Activated CD4-positive, alpha-beta T cell treated with anti-CD3 and anti-CD28 coated beads, Interleukin-2, amount 50 U/mL, for 1 hour (primary cell): ENCODE measurements at places on chromosomes 1 and 21.
A peak's percentile ranks its signal among the peaks of the same experiment; 100 is the strongest.

- DNase-seq = no peak
Observed at GRCh38 chr1:42316292-42316691, 18.7 kb downstream of the FOXJ3 start.

DNA sequence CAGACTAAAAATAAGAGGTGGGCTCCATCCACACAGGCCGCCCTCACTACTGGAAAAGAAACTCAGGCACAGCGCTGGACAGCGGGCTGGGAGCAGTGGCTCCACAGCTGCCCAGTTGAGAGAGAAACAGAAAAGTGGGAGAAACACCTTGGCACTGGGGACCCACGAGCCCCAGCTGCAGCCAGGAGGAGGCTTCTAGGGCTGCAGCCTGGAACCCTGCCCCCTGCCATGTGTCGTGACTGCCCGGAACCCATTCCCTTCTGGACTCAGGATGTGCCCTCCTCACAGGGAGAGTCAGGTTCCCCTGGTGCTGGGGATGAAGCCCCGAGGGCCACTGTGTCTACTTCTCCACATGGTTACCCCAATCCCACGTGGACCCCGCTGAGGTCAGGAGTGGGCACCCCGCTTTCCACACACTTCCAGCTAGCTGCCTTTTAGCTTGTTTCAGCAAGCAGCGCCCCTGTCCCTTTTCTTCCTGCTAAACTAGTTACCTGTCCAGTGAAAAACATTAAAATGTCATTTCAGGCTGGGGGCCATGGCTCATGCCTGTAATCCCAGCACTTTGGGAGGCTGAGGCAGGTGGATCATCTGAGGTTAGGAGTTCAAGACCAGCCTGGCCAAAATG, 35.9 kb downstream of the PARP1 start:
- DNase-seq = no peak

GRCh38 chr1:240356568-240356967, 255.4 kb downstream of the GREM2 start:
- no peak for DNase-seq

DNA sequence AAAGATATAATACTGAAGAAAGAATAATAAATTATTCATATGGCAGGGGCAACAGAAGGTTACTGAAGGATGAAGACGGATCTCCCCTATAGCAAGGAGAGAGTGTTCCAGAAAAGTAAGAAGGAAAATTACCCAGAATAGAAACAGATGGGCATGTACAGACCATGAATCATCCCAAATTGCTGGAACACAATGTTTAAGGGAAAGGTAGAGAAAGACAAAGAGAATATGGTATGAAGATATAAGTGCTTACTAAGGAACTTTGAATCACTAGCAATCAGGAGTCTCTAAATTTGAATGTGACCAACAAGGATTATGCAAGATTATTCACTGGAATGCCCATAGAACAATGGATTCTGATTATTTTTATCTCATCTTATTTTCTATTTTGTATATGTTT, 375.4 kb downstream of the COL11A1 start:
- no peak for DNase-seq

- DNase-seq = peak; percentile 54
Observed at GRCh38 chr1:181083842-181084605, 4.5 kb upstream of the IER5 start.

- no peak for DNase-seq
Observed at GRCh38 chr1:235045921-235046601, 82.6 kb downstream of the TOMM20 start.

- no peak for DNase-seq
Observed at GRCh38 chr1:11314959-11315358, 42.0 kb downstream of the UBIAD1 start.

DNA sequence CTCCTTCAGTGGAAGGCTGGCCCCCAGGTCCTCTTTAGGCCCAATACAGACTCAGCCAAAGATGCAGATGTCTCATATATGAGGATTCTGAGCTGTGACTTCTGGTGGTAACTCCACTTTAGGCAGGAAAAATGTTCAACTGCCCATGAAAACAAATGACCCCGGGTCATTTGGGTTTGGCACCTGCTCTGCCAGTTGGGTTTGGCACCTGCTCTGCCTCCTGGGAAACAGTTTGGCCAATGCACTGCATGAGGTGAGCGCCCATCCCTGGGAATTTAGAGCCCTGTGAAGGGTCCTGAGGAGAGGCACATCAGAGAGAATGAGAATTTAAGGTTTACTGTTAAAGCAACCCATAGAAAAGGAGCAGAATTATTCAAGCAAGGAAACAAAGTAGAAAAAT, 45.3 kb downstream of the B3GALT5 start:
- DNase-seq = no peak

GRCh38 chr1:155912056-155912536, 947 bp upstream of the RIT1 start:
- no peak for DNase-seq

DNA sequence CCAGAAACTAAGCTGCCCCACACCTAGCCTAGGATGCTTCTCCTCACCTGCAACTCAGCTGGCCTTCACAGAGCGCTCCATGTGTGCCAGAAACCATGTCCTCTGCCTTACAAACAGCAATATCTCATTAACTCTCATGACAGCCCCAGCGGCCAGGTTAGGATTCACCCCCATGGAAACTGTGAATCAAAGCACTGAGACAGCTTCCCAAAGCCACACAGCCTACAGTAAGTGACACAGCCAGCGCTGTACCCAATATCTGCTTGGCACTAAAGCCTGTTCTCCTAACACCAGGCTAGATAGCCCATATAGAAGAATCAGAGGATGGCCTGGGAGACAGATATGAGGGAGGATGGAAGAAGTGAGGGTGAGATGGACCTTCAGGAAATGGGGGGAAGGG, 13.5 kb downstream of the KCNN3 start:
- no peak for DNase-seq

DNA sequence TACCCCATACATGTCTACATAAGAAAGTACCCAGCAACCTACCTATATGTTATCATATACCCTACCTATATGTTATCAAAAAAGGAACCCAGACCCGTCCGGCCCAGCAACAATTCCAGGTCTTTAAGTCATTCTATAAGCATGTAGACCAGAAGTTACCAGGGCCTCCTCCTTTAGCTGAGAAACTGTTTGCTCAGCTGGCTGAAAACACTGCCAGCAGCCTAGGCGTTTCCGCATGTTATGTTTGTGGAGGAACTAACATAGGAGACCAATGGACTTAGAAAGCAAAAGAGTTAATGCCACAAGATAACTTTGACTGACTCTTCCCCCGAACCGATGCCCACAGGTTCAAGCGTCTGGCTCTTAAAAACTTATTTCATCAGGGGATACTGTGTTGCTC, 7.1 kb upstream of the ZNF678 start:
- DNase-seq = no peak

DNA sequence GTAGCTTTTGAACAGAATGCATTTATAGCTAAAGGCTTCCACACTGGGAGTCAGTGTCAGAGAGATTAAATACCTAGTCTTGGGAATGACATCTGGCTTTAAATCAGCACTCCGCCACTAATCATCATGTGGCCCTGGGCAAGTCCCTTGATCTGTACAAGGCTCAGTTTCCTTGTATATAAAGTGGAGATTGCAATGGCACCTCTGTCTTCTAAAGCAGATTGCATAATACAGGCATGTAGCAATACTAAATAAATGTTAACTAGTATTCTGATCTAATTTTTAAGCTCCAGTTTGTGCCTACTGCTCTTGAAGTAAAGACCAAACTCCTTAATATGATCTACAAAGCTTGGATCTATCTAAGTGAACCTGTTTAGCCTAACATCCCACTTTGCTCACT, 249.4 kb downstream of the PLPP3 start:
- DNase-seq = no peak

DNA sequence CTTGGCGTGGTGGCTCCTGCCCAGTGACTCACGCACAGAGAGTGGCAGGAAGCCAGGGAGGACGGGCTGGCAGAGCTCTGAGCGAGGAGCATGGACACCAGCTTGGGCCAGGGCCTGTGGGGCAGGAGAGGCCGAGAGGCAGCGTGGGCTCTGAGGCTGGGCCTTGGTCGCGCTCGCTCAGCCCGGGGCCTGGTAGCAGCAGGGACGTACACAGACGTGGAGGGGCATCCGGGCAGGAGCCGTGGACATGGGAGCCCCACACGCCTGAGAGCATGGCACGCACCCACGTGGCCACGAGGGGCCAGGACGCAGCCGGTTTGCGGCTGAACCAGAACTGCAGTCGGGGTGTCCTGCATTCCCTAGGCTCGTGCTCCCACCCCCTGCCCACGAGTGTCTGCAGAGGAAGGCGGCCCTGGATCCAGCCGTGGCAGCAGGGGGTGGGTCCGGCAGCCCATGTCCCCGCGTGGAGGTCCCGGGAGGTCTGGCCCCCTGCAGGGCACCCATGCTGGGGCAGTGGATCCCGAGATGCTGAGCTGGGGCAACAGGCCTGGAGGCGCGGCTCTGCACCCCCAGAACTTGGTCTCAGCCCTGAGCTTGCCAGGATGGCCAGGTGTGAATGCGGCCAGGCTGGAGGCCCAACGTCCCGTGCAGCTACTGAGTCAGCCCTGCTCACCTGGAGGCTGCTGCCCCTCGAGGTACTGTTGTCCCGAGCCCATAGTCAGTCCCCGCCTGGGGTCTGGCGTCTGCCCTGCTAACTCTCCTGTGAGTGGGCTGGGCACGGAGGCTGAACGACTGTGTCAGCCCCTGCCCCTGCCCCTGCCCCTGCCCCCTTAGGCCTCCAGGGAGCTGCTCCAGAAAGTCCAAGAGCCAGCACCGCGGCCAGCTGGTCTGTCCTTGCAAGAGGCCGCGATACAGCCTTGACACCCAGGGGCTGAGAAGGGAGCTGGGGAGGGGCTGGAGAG, 61.6 kb downstream of the SLX9 start:
- no peak for DNase-seq

DNA sequence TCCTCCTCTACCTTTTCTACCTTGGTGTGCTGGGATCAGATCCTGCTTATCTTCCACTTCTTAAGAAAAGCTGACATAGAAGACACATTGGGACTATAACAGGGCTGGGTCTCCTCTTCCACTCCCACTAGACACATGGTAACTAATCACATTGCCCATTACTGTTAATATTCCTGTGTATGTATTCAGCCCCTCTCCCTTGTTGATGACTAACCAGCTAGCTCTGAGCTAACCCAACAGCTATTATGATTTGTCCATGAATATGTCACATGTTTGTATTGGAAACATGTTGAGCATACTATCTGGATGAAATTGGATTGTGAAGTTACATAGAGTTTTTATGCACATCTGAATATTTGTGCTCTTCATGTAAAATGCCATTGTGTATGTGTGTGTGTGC, 52.9 kb downstream of the MPZL1 start:
- DNase-seq = no peak

- DNase-seq = no peak
Observed at GRCh38 chr1:205704903-205705302, 24.6 kb upstream of the SLC45A3 start.

- DNase-seq = no peak
Observed at GRCh38 chr1:198878566-198878965, 239.7 kb downstream of the PTPRC start.

DNA sequence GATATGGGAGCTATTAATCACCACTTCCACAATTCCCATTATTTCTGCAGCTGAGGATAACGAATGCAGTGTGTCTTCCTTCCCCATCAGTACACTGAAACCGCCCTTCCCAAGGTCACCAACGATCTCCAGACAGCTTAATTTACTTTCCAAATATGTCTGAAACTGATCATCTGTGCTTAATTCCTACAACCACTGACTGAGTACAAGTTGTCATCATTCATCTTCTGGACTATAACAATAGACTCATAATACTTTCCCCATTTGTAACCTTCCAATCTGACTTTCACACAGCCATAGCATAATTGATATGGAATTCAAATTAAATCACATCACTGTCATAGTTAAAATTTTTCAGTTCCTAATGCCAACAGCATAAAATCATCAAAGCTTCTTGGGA, 17.4 kb downstream of the DNM3 start:
- DNase-seq = no peak

GRCh38 chr21:45445369-45445768, 40.4 kb downstream of the COL18A1 start:
- no peak for DNase-seq

GRCh38 chr1:23357138-23357908, 12.3 kb downstream of the ZNF436 start:
- DNase-seq = no peak

GRCh38 chr1:154982341-154982740, 803 bp upstream of the FLAD1 start:
- DNase-seq = no peak

GRCh38 chr1:19682901-19683300, 18.2 kb downstream of the HTR6 start:
- DNase-seq = no peak

DNA sequence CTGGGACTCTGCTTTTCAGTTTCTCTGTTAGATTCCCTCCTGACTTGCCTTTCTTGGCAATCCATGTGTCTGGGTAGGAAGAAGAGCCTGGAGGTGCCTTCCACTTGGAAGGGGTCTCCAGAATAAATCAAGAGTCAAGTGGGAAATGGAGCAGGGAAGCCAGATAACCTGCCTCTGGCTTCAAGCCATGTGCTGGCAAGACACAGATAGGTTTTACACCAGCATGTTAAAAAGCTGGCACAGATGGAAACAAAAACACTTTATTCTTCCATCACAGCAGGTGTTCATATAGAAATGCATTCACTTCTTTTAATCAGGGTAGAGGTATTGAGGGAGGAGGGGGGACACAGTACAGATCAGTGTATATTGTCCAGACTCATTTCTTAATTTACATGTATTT, 356.9 kb upstream of the RUNX1 start:
- no peak for DNase-seq

GRCh38 chr21:32136546-32136945, 142.3 kb downstream of the MIS18A start:
- no peak for DNase-seq

DNA sequence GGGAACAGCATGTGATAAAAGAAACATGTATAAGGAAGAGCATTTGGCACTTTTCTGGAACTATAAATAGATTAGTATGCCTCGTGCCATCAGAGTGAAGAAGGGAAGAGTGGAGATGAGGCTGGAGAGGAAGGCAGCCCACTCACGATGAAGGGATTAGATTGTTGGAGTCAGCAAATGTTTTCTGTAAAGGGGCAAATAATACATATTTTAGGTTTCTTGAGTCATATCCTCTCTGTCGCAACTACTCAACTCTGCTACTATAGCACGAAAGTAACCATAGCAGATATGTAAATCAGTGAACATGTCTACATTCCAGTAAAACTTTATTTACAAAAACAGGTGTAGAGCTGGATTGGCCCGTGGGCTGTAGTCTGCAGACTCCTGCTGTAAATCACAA, 147.8 kb downstream of the TENT5C start:
- no peak for DNase-seq

GRCh38 chr1:157992031-157992832, 1.2 kb upstream of the KIRREL1 start:
- peak; percentile 32 for DNase-seq

DNA sequence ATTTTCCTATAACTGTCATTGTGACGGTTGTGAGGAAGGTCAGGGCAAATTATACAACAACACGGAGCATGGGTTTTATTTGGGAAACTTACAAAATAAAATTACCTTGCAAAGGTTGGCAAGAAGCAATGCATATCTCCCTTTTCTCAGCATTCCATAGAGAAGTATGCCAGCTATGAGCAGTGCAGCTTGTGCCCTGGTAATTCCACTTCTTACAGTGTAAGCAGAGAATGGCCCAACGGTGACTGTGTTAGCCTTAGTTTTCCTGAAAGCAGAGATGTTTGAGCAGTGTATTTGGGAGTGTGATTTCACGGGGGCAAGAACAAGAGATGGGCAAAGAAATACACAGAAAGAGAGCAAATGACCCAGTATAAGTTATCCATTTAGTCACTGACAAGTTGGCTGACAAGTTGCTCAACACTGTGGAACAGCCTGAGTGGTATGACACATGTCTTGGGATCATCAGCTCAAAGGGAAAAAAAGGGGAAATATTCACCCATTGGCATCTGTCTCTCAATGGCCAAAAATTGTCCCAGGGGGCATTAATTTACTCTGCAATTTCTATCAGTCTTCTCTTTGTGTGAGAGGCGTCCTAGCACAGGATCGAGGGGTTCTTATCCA, 210.9 kb upstream of the NRIP1 start:
- no peak for DNase-seq
